ENCODE measurements at places on chromosomes 5 and 9.

- DNase-seq: no peak
Observed at GRCh38 chr9:93036887-93037475, 21.5 kb upstream of the SUSD3 start.

- no peak for DNase-seq
Observed at GRCh38 chr5:64292611-64293215, 127.1 kb downstream of the RNF180 start.

GRCh38 chr5:56588636-56589480 is 226.5 kb upstream of the MAP3K1 start:
- no peak for DNase-seq

DNA sequence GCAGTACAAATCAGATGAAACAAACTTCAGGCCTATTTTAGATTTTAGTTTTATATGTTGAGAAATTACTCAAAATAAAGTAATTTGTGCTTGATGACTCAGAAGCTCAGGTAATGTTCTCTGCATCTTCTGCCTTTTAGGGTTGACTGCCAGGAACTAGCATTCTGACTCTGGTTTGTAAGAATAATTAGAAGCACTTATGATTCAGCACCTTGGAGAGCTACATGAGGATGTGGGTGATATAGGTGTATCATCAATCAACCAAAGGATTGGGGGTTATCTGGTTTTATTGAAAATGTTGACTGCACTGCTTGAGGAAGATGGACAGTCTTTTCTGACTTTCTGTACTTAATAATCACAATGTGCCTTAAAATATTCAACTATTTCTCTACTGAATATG is 118.7 kb upstream of the SGCD start:
- DNase-seq: peak; percentile 1

DNA sequence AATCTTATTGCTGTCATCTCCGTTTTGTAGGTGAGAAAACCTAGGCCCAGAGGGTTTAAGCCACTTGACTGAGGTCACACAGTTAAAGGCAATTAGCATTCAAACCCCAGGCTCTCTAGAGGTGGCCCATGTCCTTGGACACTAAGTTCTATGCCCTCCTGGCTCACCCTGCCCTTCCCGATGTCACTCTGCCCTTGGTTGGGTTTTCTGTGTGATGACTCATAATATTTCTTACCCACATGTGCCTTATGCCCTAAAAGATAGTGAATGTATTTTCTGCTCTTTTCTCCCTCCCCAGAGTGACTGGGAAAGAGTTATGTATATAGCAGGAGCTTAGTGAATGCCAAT is 174.5 kb upstream of the PITX1 start:
- no peak for DNase-seq

All from PC-3 (cell line).